ENCODE measurements at places on chromosomes 4 and X.
A peak's percentile ranks its signal among the peaks of the same experiment; 100 is the strongest.

- DNase-seq: no peak
Measured at GRCh38 chrX:21756785-21757529, 959 bp downstream of the SMPX start.

GRCh38 chr4:158129694-158130093 is 43.1 kb downstream of the GASK1B start:
- no peak for DNase-seq

DNA sequence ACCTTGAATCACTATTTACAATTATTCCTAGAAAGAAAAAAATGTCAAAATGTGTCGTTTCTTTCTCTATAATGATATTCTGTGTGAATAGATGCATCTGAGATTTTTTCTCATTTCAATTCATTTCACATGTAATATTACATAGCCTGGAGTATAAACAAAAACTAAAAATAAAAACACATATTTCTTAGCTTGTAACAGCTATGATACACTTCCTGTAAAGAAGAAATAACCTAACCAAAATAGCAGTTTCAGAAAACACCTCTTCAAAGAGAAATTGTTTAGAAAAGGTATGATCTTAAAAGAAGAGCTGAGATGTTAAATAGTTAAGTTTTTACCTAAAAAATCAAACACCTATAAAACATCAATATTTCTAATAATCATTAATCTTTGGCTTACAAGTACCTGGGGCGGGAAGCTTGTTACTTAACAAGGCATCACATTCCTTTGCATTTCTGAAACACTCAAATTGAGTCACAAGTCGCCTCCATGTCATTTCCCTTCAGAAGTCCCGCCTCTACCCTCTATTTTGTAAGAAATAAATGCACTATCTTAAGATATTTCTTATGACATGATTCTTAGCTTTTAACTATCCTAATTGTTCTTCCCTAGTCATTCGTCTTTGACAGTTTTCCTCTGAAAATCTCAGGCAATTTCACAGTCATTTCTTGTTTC is 76.5 kb downstream of the PCDH18 start:
- DNase-seq: no peak

DNA sequence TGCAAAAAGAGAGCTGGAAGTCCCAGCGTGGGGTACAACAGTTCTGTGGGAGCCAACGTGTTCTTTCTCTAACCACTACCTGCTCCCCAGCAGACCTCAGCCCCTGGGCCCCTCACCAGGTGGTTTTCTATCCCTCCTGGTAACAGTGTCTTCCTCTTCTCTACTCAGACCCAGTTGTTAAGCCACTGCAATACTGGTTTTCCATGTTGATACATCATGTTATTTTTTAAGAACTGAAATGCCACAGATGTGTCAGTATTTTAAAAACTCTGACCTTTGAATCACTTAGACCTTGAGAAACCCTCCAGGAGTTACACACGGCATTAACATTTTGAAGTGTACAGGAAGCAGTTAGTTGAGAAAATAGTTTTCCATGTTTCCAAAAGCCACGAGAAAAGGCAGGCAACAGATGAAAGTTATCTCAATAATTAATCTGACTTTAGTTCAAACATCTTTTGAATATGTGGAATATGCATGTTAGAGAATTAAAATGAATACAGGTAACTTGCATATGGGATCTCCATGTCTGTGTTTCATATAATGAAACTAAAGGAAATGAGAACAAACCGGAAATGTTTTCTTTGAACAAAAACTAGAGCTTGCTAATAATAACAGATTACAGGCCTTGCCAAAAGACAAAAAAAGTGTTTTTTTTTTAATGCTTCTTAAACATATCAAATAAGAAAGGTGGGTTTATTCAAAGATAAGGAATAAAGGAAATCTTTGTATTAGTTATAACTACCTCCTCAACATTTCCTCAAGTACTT is 108.8 kb downstream of the ZNF827 start:
- peak; percentile 40 for DNase-seq

All from activated T-cell treated with anti-CD3 and anti-CD28 coated beads for 48 hours (primary cell).